ENCODE measurements at places on chromosomes 4 and X. TPM values are rescaled to one million over a fixed set of nuclear protein-coding genes. Genes with fewer than 3 reads are reported as not detected.

Gene KLKB1
- polyA plus RNA-seq: 2.2 TPM

Gene GYG2
- 1.8 TPM for polyA plus RNA-seq

Gene DGKK
- polyA plus RNA-seq: not detected

Gene OPN1MW3
- polyA plus RNA-seq: not detected

Gene LRP2BP
- polyA plus RNA-seq: 4.3 TPM

Gene ENPEP
- polyA plus RNA-seq: not detected

Gene FOXR2
- not detected for polyA plus RNA-seq

Gene SLC34A2
- not detected for polyA plus RNA-seq

Gene CYBB
- not detected for polyA plus RNA-seq

Gene RTL3
- polyA plus RNA-seq: not detected

Gene SPANXN4
- not detected for polyA plus RNA-seq

Gene SHISA3
- polyA plus RNA-seq: not detected

Gene TCP11X2
- not detected for polyA plus RNA-seq

Gene SMPX
- polyA plus RNA-seq: 471 TPM

Gene F8A2
- polyA plus RNA-seq: not detected

Gene SLC49A3
- not detected for polyA plus RNA-seq

Gene CLDN34
- polyA plus RNA-seq: not detected

Gene CYTL1
- not detected for polyA plus RNA-seq

Gene FGF2
- 2.6 TPM for polyA plus RNA-seq
